ENCODE measurements at places on chromosomes 13 and 19.

- no peak for DNase-seq
These were observed 3.8 kb upstream of the TM6SF2 start for GRCh38 chr19:19276851-19277250.

DNA sequence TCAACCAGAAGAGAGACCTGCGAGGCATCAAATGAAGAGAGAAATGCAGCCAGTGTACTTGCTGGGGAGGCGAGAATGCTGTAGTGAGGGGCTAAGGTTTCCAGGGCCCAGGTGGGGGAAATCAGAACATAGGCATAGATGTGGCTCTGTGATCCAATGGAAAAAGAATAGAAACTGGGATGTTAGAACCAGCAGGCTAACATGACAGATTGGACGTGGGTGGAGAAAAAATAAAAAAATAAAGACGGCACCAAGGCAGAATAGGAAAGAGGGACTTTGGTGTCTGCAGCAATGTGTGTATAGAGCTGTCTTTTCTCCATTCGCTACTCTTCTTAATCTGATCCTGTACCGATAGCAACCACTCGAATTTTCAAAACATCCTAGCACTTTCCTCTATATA lies 381.0 kb upstream of the NBEA start:
- no peak for DNase-seq

GRCh38 chr13:99075268-99076191 lies 97.7 kb upstream of the DOCK9 start:
- DNase-seq: no peak

GRCh38 chr19:29963576-29963975 lies 21.5 kb downstream of the URI1 start:
- no peak for DNase-seq

GRCh38 chr19:4566402-4567051 lies 7.0 kb upstream of the SEMA6B start:
- DNase-seq: no peak

DNA sequence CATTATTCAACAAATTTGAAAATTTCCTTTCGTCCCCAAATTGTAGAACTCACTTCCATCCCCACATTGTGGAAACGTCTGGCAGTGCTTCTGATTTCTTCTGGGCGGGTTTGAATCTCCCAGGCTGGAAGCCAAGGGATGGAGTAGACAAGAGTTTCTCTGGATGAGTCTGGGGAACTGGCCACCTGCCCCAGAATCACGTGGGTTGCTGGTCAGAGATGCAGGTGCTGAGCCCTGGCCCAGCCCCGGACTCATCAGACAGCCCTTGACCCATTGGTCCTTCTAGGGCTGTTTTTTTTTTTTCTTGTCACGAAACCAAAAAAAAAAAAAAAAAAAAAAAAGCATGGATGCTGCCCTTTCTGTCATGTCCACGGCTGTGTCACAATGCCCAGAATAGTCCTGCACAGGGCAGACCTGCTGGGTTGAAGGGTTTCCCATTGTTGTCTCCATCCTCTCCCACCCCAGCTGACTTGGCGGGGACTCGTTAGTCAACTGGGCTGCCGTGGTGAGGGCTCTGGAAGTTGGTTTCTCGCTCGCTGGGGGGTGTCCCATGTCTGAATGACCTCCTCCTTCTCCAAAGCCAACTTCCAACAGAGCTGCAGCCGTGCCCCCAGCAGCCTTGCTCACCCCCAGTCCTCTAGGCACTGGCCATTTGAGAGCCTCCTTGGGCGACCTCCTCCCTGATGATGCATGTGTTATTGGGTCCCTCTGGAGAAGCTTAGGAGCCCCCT lies 12.8 kb downstream of the CHST8 start:
- DNase-seq: no peak

GRCh38 chr13:23637829-23638228 lies 67.6 kb downstream of the TNFRSF19 start:
- DNase-seq: no peak

DNA sequence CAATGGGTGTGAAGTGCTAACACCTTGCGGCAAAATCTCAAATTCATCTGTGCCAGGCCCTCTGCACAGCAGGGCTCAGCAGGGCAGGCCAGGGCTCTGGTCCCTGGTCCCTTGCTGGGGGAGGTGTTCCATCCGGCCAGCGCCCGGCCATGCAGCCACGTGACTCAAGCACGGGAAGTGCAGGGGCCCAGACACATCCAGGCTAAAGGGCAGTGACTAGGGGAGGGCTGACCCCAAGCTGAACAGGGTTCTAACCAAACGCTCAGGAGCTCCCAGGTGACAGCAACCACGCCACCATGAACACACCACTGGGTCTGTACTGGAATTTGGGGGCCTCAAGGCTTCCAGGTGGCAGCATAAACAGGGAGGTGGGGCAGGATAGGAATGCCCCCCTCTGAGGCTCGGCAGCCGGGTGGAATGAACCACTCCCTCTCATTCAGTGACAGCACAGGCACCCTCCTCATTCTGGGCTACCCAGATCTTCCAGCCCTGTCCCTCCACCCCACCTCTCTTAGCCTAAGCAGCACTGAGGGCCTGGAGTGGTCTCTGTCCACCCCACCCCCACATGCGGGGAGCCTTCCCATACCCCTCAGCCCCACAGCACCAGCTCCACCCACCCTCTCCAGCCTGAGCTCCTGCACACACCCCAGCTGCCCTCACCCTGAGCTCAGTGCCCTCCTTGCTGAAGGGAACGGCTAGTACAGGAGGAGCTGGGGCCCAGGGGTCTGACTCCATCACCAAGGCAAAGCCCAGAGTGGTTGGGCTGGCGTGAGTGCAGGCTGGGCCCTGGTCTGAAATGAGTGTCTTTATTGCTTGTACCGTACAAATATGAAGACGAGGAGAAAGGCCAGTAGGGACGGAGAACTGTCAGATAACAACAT lies 5.3 kb upstream of the CCNP start:
- DNase-seq: no peak

Data from HFFc6 (cell line).